AG09309 (cell line): ENCODE measurements at places on chromosomes 11 and 22.
A peak's percentile ranks its signal among the peaks of the same experiment; 100 is the strongest.

DNA sequence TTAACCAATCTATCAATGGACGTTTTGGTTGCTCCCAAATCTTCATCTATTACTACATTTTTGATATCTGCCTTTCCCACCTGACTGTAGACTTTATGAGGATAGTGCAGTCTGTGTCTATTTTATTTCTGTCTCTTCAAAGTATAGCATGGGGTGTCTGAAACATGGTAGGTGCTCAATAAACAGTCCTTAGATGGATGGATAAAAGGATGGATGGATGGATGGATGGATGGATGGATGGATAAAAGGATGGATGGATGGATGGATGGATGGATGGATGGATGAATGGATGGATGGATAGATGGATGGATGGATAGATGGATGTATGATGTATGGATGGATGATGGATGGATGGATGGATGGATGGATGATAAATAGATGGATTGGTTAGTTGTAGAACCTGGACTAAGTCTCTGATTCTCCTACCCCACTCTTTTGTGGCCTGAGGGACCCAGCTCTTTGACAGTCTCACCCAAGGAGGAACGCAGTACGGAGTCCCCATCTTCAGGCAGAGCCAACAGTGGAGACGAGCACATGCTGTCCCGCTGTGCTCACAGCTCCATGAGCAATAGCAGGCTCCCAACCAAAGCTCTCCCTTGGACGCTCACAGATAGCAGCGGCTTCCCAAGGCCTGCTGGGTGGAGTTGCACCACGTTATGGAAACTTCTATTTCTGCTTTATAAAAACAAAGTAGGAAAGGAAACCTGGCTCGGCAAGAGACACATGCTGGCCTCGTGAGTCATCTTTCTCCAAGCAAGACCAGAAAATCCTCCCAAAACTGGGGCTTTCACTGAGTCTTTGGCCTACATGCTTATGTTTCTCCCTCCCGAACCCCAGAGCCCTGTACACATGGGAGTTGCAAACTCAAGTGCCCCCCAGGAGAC lies 448.0 kb downstream of the MIAT start:
- DNase-seq: peak; percentile 80

DNA sequence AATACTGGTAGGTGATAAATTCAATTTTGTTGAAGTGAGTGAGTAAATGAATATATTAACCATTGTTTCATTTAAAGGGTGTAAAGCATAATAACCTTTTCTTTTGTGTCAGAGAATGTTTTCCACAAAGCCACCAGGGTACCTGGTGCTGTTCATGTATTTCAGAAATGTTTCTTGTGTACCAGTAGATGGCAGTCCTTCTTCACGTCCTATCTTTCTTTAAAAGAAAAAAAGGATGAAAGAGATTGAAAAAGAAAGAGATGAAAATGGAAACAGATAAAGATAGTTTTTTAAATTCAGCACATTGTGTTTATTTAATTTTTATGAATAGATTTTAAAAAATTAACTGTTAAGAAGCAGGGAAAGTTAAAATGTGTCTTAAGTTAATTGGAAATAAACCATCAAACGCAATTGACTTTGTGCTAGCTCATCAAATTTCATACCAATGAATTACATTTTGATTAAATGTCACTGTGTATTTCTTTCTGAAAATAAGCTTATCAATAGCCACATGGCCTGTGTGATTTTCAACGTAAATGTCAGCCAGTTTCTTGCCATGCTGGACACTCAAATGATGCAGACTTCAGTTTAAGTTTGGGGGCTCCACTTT lies 65.5 kb upstream of the CHORDC1 start:
- DNase-seq: no peak

GRCh38 chr11:76337923-76338322 lies 43.0 kb downstream of the THAP12 start:
- no peak for DNase-seq

- DNase-seq: no peak
Measured at GRCh38 chr11:94472916-94473799, 20.5 kb downstream of the MRE11 start.

- DNase-seq: no peak
Measured at GRCh38 chr11:83473743-83474142, 187.6 kb upstream of the CCDC90B start.

GRCh38 chr11:108672113-108672512 lies 7.2 kb downstream of the DDX10 start:
- no peak for DNase-seq

DNA sequence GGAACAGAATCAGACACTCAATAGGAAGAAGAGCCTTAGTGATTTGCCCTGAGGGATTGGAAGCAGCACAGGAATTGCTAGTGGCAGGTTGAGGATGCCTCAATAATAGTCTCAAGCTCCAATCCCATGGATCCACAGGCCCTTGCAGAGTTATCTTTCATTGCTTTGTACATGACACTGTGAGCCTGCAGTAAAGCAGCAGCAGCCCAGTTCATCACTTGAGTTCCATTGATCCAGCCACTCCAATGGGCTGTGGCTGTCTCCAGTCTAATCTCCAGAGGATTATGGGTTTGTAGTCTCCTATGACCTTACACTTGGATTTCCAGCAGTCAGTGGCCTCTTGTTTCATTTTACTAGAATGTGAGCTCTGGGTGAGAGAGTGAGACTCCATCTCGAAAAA lies 45.4 kb downstream of the AAMDC start:
- no peak for DNase-seq

GRCh38 chr11:130425156-130425555 lies 3.3 kb downstream of the ADAMTS8 start:
- no peak for DNase-seq

GRCh38 chr11:85028329-85029101 lies 598.6 kb downstream of the DLG2 start:
- no peak for DNase-seq

DNA sequence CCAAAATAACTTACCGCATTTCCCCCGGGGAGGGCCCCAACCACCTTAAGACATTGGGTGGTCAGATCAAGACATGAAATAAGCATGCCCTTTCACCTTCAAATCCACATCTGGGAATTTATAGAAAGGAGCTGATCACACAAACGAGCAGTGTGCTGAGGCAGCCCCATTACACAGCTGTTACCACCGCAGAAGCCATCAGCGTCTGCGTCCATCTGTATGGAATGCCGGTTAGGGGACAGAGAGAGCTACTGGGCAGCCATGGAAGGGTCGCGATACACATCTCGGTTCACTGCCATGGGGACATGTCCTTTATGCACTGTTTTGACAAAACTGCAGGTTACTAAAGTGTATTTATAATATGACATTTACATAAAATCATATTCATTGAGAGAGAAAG lies 105.1 kb upstream of the LMO1 start:
- no peak for DNase-seq

DNA sequence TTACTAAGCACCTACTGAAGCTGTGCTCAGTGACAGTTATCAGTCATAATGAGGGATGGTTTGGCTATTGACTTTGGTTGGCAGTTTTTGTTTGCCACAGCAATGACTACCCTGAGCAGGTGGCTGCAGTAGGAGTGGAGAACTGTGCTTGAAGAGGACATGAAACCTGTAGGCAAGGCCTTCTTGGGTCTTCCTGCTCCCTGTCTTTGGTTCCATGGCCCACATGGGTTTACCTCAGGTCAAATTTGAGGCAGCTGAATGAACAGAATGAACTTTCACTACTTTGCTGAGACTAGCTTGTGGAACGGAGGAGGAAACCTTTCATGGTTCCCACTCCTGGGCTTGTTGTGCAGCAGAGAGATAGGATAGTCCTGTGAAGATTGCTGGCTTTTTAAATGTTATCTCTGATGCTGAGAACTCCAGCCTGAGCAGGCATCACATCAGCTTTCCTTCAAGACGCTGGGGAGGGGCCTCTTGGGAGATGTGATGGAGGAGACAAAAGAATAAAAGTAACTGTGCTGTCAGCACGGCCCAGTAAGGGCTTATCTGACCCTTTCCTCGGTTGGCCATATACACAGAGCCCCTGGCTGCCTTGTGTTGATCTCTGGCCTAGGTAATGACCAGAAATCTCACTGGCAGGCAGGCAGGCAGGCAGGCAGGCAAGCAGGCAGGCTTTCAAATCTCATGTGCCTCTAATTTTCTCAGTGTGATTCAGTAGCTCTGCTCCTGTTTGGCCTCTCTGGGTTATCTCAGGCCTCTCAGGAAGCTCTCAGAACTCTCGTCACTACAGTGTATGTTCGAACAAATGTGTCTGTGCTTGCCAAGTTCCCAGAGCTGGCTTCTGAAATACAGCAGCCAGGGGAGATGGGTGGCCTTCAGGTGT lies 12.0 kb downstream of the STIM1 start:
- DNase-seq: no peak
